Kidney tubule cell (primary cell): ENCODE measurements at places on chromosomes 2 and 18.

DNA sequence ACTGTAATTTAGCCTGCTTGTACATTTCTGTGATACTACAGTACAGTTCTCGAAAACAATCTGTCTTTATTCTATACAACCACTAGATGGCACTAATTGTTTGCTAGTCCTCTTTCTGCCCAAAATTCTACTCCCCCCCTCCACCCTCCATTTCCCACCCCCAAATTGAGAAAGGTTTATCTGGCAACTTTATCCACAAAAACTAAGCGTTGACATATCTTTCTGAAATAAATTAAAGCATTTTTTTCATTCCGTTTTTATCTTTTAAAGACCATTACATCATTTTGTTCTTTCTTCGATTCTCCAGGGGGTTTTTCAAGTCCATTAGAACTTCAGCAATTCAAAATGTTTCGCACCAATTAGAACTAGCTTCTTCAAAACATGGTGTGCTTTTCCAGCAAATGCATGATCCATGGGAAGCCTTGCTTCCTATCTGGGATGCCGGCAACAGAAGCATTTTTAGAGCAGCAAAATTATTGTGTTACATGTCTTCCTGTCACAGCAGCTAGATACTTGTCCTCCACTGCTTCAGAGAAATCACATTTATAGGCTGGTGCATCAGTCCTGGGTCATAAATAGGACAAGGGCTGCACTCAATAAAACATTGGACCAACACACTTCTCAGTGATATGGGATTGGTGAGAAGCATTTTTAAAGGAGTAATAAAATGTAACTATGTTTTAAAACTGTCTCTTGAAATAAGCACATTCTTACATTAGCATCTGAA is 241.3 kb downstream of the PAX3 start:
- DNase-seq, result peak; percentile 8

GRCh38 chr18:55246278-55246677 is 287.0 kb upstream of the CCDC68 start:
- DNase-seq, result no peak

DNA sequence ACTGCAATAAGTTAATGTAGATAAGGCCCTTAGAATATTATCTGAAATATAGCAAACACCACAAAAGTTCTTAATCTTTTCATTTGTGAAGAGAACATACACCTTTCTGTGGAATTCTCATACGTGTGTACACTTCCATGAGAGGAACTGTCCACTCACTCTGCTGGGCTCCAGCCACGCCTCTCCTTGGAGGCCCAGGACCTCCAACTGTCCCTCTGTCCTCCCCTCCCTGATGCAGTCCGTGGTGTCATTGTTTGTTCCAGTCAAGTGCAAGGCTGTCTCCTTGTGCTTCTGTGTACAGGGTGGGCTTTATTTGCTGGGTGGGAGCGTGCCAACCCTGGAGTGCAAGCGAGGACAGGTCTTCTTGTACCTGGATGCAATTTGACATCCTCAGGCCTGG is 8.7 kb downstream of the RAB12 start:
- no peak for DNase-seq

GRCh38 chr2:67304300-67304890 is 92.7 kb upstream of the ETAA1 start:
- peak; percentile 68 for DNase-seq

GRCh38 chr2:673615-674320 is 3.4 kb downstream of the TMEM18 start:
- DNase-seq, result peak; percentile 60

- no peak for DNase-seq
Observed at GRCh38 chr18:36464126-36464651, 166.7 kb downstream of the FHOD3 start.

GRCh38 chr2:201176081-201176481 is 6.9 kb upstream of the CASP10 start:
- no peak for DNase-seq

GRCh38 chr2:207265869-207266268 is 100.1 kb upstream of the KLF7 start:
- DNase-seq, result no peak

GRCh38 chr2:135638825-135639224 is 102.8 kb upstream of the UBXN4 start:
- no peak for DNase-seq

GRCh38 chr2:226118471-226119429 is 680.9 kb downstream of the IRS1 start:
- peak; percentile 60 for DNase-seq

- DNase-seq, result no peak
Observed at GRCh38 chr2:161044095-161044865, 115.9 kb upstream of the TANK start.

GRCh38 chr2:240786355-240786841 is 33.6 kb downstream of the KIF1A start:
- DNase-seq, result no peak

DNA sequence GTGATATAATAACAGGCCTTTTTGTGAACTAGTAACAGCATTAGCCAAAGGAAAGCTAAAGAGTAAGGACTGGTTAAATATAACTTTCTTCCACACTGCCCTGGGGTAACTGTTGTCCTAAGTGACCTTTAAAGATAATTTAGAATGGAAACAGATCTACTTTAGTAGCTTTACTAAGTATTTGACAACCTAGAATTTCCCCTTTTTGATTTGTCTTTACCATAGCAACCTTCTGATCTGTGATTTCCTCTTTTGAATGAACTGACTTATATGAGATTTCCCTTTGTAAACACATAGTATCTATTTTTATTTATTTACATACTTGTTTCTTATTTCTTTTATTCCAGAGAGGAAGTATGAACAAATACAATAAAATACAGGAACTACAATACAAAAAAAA is 10.5 kb upstream of the KLF7 start:
- no peak for DNase-seq

DNA sequence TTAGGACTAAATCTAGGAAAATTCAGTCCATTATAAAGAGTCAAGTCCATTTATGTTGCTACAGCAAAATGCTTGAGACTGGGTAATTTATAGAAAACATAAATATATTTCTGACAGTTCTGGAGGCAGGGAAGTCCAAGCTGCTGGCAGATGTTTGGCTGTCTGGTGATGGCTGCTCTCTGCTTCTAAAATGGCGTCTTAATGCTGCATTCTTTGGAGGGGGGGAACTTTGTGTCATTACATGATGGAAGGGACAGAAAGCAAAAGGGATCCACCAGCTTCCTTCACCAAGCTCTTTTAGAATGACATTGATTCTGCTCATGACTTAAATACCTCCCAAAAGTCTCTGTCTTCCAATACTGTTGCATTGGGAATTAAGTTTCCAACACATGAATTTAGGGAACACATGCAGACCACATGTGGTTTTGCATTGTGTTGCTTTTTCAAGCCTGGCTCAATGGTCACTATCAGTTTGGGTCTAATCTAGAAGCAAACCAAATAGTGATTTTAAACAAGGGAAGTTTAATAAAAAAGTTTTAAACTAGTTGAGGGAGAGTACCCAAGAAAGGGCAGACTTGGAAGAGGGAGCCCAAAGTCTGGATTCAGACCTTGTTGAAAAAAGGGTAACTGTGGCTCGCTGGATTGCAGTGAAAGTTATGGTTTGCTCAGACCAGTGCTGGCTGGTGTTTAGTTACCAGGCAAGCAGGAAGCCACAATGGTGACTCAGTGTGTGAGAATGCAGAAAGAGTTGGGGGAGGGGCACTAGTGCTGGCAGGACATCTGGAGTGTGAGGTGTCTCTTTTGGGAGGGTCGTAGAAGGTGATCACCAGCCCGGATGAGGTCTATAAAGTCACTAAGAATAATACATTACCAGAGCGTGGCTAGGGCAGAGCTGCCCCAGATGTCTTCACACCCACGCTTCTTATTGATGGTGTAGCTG is 30.8 kb downstream of the C18orf54 start:
- peak; percentile 93 for DNase-seq

- DNase-seq, result no peak
Observed at GRCh38 chr2:54208364-54209240, 47.4 kb downstream of the TSPYL6 start.

- peak; percentile 12 for DNase-seq
Observed at GRCh38 chr18:49214706-49215105, 245.7 kb downstream of the DYM start.

- DNase-seq, result no peak
Observed at GRCh38 chr18:62979176-62979575, 263.8 kb downstream of the PHLPP1 start.

DNA sequence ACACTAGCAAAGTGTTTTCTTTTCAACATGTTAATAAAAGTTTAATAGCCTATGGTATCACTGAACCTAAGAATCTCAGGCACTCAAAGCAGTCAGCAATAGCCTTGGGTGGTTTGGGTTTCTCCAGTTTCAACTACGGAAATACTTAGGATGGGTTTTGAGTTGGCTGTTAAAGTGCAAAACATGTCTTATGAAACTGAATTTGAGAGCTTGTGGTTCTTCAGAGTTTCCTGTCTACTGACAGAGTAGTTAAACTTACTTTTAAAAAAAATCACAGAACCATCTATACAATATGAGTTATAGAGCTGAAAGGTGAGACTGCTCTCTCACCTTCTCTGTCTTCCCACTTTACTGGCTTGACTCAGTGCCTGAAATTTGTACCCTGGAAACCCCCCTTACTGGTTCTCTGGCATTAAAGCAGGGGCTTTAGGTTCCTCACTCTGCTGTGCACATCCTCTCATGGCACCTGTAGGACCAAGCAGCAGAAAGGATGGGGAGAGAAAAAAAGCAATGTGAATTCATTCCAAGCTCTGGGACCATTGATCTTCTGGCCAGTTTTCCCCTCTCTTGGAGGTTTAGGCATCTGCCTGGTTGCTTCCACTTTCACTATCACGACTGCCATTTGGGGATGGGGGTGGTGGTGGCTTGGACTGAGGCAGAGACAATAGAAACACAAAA is 18.1 kb downstream of the CCDC141 start:
- DNase-seq, result no peak

GRCh38 chr2:118442996-118443553 is 354.8 kb downstream of the INSIG2 start:
- DNase-seq, result peak; percentile 47

GRCh38 chr18:54173980-54174630 is 50.4 kb downstream of the MBD2 start:
- no peak for DNase-seq

DNA sequence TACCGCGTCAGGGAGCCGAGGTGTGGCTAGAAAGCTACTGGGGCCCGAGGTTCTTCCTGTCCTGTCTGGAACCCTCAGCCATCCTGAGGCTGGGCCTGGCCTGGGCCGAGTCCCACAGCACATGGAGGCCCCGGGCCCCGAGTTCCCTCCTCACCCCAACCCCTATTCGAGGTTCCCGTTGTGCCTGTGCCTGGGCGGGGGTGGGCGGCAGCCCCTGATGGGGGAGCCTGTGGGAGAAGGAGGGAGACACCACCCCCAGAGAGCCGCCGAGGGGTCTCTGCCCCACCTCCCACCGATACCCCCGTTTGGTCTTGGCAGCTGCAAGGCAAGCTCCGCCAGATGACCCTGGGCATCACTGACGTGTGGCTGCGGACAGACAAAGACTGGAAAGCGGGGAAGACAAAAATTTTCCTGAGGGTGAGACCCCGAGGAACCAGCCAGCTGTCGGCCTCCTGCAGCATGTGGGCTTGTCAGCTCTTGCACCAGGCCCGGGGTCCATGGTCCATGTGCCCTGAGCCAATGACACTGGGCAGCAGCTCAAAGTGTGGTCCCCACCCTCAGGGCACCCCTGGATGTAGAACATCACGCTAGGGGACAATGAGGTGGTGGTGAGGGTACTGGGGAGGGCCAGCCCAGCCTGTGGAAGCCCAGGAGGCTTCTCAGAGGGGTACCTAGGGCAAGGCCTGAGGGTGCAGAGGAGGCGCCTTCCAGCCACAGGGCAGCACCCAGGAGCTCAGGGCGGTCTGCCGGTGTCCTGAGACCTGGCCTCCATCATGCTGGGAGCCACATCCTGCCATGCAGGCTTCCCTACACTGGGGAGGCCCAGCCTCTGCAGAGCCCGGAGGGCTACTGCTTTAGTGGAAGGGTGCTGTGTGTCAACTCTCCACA is 52.5 kb upstream of the GPR17 start:
- no peak for DNase-seq

DNA sequence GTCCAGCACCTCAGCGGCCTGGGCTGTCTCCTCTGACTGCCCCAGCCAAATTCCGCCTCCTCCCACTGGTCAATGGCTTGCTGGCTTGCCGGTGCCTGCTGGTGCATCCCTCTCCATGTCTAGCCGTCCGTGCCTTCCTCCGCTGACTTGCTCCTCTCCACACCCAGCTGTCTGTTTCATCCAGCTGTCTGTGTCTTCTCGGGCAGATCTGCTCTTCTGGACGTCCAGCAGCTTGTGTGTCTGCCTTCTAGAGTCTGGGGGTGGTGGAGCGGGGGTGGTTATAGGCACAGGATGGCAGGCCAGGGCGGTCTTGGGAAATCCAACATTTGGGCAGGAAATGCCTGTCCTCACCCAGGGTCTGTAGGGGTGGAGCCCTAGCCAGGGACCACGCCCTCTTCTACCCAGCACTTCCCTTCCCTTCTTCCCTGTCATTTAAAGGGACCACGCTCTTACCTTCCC is 369.2 kb downstream of the GALNT13 start:
- no peak for DNase-seq

- no peak for DNase-seq
Observed at GRCh38 chr2:7971248-7971647, 710.6 kb upstream of the ID2 start.

- DNase-seq, result peak; percentile 98
Observed at GRCh38 chr2:159090514-159091201, 122.2 kb downstream of the TANC1 start.
